Neural crest cell (in vitro differentiated cells): ENCODE measurements at places on chromosomes 3 and 15. TPM values are rescaled to one million over a fixed set of nuclear protein-coding genes. Genes with fewer than 3 reads are reported as not detected.

Gene ADPRH
- total RNA-seq = 3.5 TPM in 2 replicates

Gene CAMK2N2
- total RNA-seq = 4.7 and 5.6 TPM in 2 replicates

Gene ITGB5
- total RNA-seq = 66.1 and 81.9 TPM in 2 replicates

Gene RLBP1
- 5.7 and 6.3 TPM in 2 replicates for total RNA-seq

Gene LRIG1
- total RNA-seq = 167 and 178 TPM in 2 replicates

Gene DUOX1
- total RNA-seq = not detected in 2 replicates
